Activated CD8-positive, alpha-beta T cell treated with anti-CD3 and anti-CD28 coated beads, Interleukin-2, amount 10 ng/mL, durations not matched to agents 7 days and 5 days (primary cell): ENCODE measurements at places on chromosomes 11 and 22. TPM values are rescaled to one million over a fixed set of nuclear protein-coding genes. Genes with fewer than 3 reads are reported as not detected.

HOATZ gene
- total RNA-seq: 0.37 TPM

DNA sequence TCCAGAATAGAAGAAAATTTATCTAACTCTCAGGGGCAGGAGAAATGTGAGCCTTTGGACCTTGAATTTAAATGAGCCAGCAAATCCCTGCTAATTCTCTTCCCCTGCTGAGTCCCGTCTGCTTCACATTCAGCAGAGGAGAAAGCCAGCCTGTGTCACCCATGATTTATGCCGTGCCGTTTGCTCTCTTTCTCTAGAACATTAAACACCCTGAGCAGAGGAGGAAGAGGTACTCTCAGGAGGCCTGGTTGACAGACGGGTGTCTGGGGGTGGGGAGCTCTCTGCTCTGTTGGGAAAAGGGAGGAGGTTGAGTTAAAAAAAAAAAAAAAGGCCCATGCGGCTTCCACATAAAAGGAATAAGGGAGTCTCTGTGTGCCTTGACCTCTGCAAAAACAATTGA, 11.3 kb upstream of the MTMR3 start:
- H3K27ac ChIP-seq: no peak overlapping the region
- DNase-seq: no peak
- H3K36me3 ChIP-seq: no peaks in the 10 kb centered on the region

DNA sequence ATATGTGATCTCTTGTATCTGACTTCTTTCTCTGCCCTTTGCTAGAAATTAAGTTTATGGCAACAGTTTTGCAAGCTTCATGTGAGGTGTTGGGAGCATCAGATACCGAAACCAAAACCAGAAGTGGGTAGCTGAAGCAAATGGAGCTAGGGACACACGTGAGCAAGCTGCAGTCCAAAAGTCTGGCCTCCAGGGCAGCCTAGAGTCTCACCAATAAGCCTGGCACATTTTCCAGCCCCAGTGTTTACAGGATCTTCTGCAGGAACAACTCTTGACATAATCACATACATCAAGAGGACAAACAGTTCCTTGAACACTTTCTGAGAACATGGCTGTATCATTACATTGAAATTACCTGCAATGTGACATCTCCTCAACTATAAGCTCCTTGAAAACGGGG, 114.1 kb downstream of the LARGE1 start:
- H3K27me3 ChIP-seq: no peaks in the 10 kb centered on the region
- no peak overlapping the region for H3K27ac ChIP-seq
- no peaks in the 10 kb centered on the region for H3K36me3 ChIP-seq
- no peak for DNase-seq
- no peak overlapping the region for H3K4me3 ChIP-seq
- H3K4me1 ChIP-seq: no peaks in the 10 kb centered on the region

- H3K4me1 ChIP-seq: peaks cover 59% of the 10 kb centered on the region
- H3K4me3 ChIP-seq: peak overlapping the region; percentile 93
- DNase-seq: peak; percentile 60
- H3K27ac ChIP-seq: peak overlapping the region; percentile 88
- no peaks in the 10 kb centered on the region for H3K27me3 ChIP-seq
Observed at GRCh38 chr11:61966734-61967115, 709 bp downstream of the FTH1 start.

CNGA4 gene
- 0.16 TPM for total RNA-seq

- H3K27me3 ChIP-seq: no peaks in the 10 kb centered on the region
- no peaks in the 10 kb centered on the region for H3K4me1 ChIP-seq
- no peak overlapping the region for H3K27ac ChIP-seq
- no peaks in the 10 kb centered on the region for H3K36me3 ChIP-seq
- H3K4me3 ChIP-seq: no peak overlapping the region
Observed at GRCh38 chr11:15848631-15849168, 507.6 kb downstream of the SOX6 start.

GRCh38 chr11:15418921-15419320, 304.2 kb downstream of the INSC start:
- H3K4me3 ChIP-seq: no peak overlapping the region
- H3K36me3 ChIP-seq: no peaks in the 10 kb centered on the region
- H3K27ac ChIP-seq: no peak overlapping the region
- no peak for DNase-seq

ADAMTS8 gene
- total RNA-seq: not detected
